ENCODE measurements at places on chromosomes 1 and 21. TPM values are rescaled to one million over a fixed set of nuclear protein-coding genes. Genes with fewer than 3 reads are reported as not detected.

The TMEM269 gene
- under 0.01 TPM for total RNA-seq

The TXNIP gene
- 200 TPM for total RNA-seq

The A3GALT2 gene
- 0.09 TPM for total RNA-seq

The FAM3B gene
- not detected for total RNA-seq

The AGO1 gene
- 10.0 TPM for total RNA-seq

The PSMD4 gene
- total RNA-seq = 219 TPM

The FAM72D gene
- total RNA-seq = 0.65 TPM

The HAO2 gene
- not detected for total RNA-seq

The TMEM81 gene
- total RNA-seq = 0.76 TPM

The KRTAP11-1 gene
- not detected for total RNA-seq

The TMEM54 gene
- total RNA-seq = 10.2 TPM

The PLEKHG5 gene
- total RNA-seq = 17.6 TPM

The IKBKE gene
- 19.3 TPM for total RNA-seq

The KDF1 gene
- total RNA-seq = not detected

The BTBD8 gene
- 4.0 TPM for total RNA-seq

The CDK18 gene
- total RNA-seq = 0.11 TPM

The KRTAP10-12 gene
- not detected for total RNA-seq

The AK2 gene
- total RNA-seq = 74.4 TPM

The RAVER2 gene
- 7.4 TPM for total RNA-seq

The ATP8B2 gene
- 37.4 TPM for total RNA-seq

Measured in dermis lymphatic vessel endothelial cell (primary cell).